ENCODE measurements at places on chromosomes 1 and 21.

- no peak for DNase-seq
These were observed 1.4 kb downstream of the CXADR start for GRCh38 chr21:17514124-17514845.

DNA sequence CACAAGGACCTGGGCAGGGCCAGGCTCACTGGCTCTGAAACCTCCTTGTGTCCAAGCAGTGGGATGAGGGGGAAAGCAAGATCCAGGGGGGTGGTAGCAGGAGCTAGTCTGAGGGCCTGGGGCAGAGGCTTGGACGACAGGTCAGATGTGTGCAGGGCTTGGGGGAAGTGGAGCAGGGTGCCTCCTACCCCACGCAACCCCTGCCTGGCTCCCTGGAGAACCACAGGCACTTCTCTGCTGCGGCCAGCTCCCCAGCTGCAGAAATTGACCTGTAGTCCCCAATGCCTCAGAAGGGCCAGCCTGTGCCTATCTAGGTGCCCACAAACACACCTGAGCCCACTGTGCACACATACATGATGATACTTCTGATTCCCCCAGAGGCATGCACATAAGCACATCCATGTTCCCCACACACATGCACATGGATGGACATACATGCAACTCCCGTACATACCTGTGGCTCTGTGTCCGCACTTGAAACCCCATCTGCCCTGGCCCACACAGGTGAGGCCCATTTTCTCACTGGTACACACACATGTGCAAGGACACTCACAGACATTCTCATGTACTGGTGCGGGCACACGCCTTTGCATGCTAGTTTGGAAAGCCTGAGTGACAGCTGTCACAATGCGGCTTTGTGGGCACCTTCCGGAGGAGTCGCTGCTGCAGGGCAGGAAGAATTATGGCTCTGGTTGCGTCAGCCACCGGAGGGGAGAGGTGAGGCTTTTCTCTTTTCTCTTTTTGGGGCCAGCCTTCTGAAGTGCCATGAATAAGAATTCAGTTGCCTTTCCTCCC is 247.2 kb upstream of the CSF3R start:
- no peak for DNase-seq

GRCh38 chr1:51378871-51379270 is 48.5 kb upstream of the TTC39A start:
- no peak for DNase-seq

GRCh38 chr1:199283794-199284193 is 645.0 kb downstream of the PTPRC start:
- DNase-seq: no peak

DNA sequence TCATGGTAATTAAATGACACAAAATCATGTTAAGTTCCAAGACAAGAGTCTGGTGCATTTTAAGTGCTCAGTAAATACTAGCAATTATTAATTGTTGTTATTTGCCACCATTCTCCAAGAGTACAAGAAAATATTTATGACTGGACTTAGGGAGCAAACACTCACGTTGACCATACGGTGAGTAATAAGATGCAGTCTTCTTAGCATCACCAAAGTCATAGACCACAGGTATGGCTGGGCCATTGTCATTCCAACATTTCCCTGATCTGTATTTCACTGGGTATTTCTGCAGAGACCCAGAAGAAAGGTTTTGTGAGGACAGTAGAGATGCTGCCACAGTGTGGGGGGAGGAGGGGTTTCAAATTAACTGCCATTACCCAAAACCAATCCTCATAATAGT is 4.7 kb downstream of the ITLN2 start:
- DNase-seq: no peak
